ENCODE measurements at places on chromosomes 16 and 17.

GRCh38 chr16:50462793-50463507, 85.2 kb upstream of the NKD1 start:
- H3K36me3 ChIP-seq = no peaks in the 10 kb centered on the region
- peak overlapping the region; percentile 24 for H3K27ac ChIP-seq
- H3K4me3 ChIP-seq = no peak overlapping the region
- peak; percentile 31 for DNase-seq

DNA sequence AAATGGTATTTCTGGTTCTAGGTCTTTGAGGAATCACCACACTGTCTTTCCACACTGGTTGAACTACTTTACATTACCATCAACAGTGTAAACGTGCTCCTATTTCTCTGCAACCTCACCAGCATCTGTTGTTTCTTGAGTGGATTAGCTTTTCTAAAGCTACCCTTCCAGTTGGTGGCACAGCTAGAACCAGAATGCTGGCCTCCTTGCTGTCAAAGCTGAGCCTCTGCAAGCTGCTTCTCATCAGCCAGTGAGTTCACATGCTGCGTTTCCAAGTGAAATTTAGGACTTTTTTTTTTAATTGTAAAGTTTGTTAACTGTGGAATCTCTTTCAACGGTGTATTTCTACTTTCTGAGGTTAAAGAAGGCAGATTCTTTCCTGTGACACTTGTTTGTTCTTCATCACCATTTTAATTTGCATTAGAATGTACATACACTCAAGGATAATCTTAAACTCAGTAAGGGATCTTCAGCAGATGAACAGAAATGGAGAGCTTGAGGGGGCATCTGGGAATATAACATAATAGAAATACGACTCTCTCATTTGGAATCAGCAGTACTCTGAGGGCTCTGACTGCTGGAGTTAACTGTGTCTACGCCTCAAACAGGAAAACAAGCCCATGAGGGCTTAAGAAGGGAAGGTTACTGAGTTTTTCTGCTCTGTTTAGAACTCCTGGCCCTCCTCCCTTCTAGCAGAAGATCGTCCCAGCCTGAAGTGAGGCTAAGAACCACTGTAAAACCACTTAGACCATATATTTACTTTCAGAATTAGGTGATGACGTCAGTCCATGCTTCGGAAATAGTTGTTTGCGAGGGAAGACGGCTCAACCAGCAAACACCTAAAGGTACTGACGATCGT, 148.4 kb upstream of the FAM20A start:
- no peak for DNase-seq
- H3K36me3 ChIP-seq = no peaks in the 10 kb centered on the region
- H3K27ac ChIP-seq = no peak overlapping the region
- H3K4me3 ChIP-seq = no peak overlapping the region
- H3K27me3 ChIP-seq = no peaks in the 10 kb centered on the region

- H3K4me3 ChIP-seq = no peak overlapping the region
- H3K27me3 ChIP-seq = no peaks in the 10 kb centered on the region
- DNase-seq = no peak
- peaks cover 9% of the 10 kb centered on the region for H3K4me1 ChIP-seq
- no peak overlapping the region for H3K27ac ChIP-seq
Observed at GRCh38 chr17:74410001-74410443, 21.9 kb upstream of the GPRC5C start.

DNA sequence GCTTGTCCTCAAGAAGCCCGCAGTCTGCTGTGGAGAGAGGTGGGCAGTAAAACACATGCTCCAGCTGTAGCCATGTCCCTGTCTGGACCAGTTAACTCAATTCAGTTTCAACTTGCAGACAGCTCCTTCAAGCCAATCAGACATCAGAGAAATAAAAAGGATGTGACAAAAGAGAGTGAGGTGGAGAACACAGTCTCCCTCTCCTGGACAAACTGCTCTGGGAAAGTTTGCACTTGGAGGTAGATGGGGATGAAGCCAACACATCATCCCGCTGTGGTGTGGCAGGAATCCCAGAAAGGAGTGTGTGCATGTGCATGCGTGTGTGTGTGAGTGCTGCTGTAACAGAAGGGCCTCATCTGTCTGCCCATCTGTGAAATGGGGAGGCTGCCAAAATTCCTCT, 358.6 kb upstream of the ASIC2 start:
- no peaks in the 10 kb centered on the region for H3K27me3 ChIP-seq
- H3K27ac ChIP-seq = no peak overlapping the region
- no peak overlapping the region for H3K4me3 ChIP-seq
- no peak for DNase-seq
- H3K36me3 ChIP-seq = no peaks in the 10 kb centered on the region

- no peaks in the 10 kb centered on the region for H3K27me3 ChIP-seq
- H3K4me3 ChIP-seq = peak overlapping the region; percentile 36
- no peak for DNase-seq
- no peaks in the 10 kb centered on the region for H3K36me3 ChIP-seq
Observed at GRCh38 chr17:82332669-82333278, 792 bp downstream of the SECTM1 start.

- H3K27ac ChIP-seq = no peak overlapping the region
- H3K4me3 ChIP-seq = no peak overlapping the region
- H3K36me3 ChIP-seq = no peaks in the 10 kb centered on the region
- no peak for DNase-seq
Observed at GRCh38 chr16:80025236-80025635, 424.7 kb upstream of the MAF start.

GRCh38 chr16:74769586-74770190, 4.9 kb downstream of the FA2H start:
- no peak for DNase-seq
- no peaks in the 10 kb centered on the region for H3K36me3 ChIP-seq
- H3K4me1 ChIP-seq = peaks cover 7% of the 10 kb centered on the region
- no peak overlapping the region for H3K27ac ChIP-seq
- H3K27me3 ChIP-seq = no peaks in the 10 kb centered on the region

DNA sequence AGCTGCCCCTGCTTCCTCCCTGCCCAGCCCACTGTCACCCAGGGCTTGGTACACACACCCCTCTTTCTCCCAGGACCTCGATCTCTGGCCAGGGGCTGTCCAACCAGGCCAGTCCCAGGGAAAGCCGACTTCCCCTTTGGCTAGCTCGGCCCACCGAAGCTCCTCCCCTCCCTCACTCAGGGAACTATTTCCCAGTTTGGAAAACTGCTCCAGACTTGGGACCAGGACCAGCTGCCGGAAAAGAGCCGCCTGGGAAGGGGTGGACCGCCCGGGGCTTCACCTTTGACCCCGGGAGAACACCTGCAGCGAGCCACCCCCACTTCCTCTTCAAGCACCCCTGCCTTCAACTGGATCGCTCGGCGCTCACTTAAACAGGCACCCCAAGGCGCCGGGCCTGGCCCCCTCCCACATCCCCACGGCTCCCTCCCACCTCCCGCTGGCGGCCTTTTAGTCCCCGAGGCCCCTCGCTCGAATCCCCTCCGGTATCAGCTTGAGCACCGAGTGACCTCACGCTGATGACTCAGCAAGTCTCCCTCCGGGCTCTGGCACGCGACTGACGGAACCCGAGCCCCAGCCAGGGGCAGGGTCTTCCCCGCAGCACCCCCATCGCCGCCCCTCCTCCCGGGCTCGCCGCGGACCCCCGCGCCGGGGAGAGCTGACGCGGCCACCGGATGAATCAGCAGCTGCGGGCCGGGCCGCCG, 934 bp downstream of the MAFG start:
- no peaks in the 10 kb centered on the region for H3K27me3 ChIP-seq
- peak overlapping the region; percentile 85 for H3K27ac ChIP-seq
- peak; percentile 85 for DNase-seq
- H3K4me3 ChIP-seq = peak overlapping the region; percentile 89

DNA sequence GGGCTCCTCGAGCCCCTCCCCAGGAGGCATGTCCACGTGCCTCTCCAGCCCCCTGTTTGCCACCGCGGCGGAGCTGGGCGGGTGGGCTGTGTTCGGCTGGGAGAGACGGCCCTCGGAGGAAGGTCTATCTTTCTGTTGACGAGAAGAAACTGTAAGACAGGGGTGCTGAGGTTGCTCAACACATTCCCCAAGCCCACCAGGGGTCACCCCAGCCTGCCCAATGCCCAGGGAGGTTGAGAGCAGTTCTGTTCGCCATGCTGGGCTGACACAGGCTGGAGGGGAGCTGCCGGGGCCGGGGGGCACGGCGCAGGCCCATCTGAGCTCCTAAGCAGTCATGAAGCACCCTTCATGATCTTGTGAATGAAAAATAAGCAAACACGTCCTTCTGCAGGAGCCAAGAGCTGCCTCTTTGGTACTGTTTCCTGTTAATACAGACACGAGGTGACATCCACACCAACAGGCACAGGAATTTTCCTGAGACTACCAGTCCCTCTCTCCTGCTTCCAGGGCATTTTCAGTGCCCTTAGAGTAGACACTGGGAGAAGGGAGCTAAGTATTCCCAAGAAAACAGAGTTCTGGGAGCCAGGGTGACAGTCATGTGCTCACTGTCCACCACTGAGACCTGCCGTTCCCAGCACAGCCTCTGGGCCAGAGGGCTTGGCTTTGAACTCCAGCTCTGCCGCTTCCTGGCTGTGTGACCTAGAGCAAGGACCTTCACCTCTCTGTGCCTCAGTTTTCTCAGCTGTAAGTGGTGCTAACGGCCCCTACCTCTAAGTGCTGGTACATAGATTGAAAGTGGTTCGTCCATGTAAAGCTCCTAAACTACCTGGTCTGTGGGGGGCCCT, 9.2 kb downstream of the UBALD2 start:
- peaks cover 15% of the 10 kb centered on the region for H3K4me1 ChIP-seq
- H3K27me3 ChIP-seq = no peaks in the 10 kb centered on the region
- DNase-seq = no peak
- no peak overlapping the region for H3K27ac ChIP-seq
- no peaks in the 10 kb centered on the region for H3K36me3 ChIP-seq
- H3K4me3 ChIP-seq = no peak overlapping the region

- H3K36me3 ChIP-seq = no peaks in the 10 kb centered on the region
- H3K27me3 ChIP-seq = no peaks in the 10 kb centered on the region
- no peak for DNase-seq
- peaks cover 25% of the 10 kb centered on the region for H3K4me1 ChIP-seq
Observed at GRCh38 chr16:2720064-2720457, at the start of gene PRSS27. TSS of gene PRSS27 (minus strand) at chr16:2720224. CDS start at chr16:2720160, 64 bp downstream.

DNA sequence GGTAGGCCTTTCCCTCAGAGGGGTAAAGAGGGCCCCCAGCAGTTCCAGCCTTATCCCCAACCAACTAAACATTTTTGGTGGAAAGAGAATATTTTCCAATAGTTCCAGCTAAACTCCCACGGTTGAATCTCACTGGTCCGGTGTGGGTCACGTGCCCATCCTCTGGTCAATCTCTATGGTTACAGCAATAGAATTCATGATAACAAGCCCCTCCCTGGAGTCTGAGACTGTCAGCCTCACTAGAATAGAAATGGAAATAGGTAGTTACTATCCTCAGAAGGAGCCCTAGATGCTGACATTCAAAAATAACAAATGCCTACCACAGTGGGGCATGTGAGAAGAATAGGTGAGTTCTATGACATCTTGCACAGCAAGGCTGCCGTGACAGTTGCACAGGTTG, 37.5 kb upstream of the LITAF start:
- no peaks in the 10 kb centered on the region for H3K27me3 ChIP-seq
- no peak for DNase-seq
- no peaks in the 10 kb centered on the region for H3K36me3 ChIP-seq
- no peak overlapping the region for H3K4me3 ChIP-seq

GRCh38 chr16:17321824-17322223, 148.9 kb downstream of the XYLT1 start:
- DNase-seq = no peak
- H3K27me3 ChIP-seq = no peaks in the 10 kb centered on the region
- no peaks in the 10 kb centered on the region for H3K4me1 ChIP-seq
- no peak overlapping the region for H3K27ac ChIP-seq

DNA sequence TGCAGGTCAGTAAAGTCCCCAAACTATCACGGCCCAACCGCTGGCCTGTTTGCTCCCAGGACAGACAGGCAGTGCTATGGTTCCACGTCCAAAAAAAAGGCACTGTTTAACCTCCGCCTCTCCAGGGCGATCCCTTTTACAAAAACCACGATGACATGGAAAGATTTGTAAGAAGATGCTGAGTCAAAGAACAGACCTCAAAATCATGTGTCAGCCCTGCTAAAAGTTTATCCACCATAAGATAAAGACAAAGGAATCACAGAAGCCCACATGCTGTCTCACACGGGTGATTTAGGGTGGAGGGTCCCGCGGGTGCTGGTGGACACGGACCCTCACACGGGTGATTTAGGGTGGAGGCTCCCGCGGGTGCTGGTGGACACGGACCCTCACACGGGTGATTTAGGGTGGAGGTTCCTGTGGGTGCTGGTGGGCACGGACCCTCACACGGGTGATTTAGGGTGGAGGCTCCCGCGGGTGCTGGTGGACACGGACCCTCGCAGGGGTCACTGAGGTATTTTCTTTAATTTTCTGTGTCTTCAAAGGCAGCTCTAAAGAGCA, 117.2 kb upstream of the METRNL start:
- H3K4me1 ChIP-seq = no peaks in the 10 kb centered on the region
- no peaks in the 10 kb centered on the region for H3K27me3 ChIP-seq
- no peak for DNase-seq
- no peak overlapping the region for H3K27ac ChIP-seq
- peaks cover 4% of the 10 kb centered on the region for H3K36me3 ChIP-seq

GRCh38 chr16:73049091-73049490, 1.2 kb upstream of the ZFHX3 start:
- H3K4me3 ChIP-seq = peak overlapping the region; percentile 92
- H3K27ac ChIP-seq = no peak overlapping the region
- H3K4me1 ChIP-seq = peaks cover 66% of the 10 kb centered on the region
- H3K36me3 ChIP-seq = no peaks in the 10 kb centered on the region

GRCh38 chr16:2840914-2841313, 10.8 kb downstream of the ZG16B start:
- DNase-seq = no peak
- H3K4me3 ChIP-seq = no peak overlapping the region
- H3K27ac ChIP-seq = no peak overlapping the region
- peaks cover 24% of the 10 kb centered on the region for H3K4me1 ChIP-seq

GRCh38 chr17:40362696-40363110, 1.8 kb downstream of the GJD3 start:
- H3K4me1 ChIP-seq = peaks cover 5% of the 10 kb centered on the region
- peak overlapping the region; percentile 94 for H3K4me3 ChIP-seq
- peak overlapping the region; percentile 11 for H3K27ac ChIP-seq
- DNase-seq = peak; percentile 89

DNA sequence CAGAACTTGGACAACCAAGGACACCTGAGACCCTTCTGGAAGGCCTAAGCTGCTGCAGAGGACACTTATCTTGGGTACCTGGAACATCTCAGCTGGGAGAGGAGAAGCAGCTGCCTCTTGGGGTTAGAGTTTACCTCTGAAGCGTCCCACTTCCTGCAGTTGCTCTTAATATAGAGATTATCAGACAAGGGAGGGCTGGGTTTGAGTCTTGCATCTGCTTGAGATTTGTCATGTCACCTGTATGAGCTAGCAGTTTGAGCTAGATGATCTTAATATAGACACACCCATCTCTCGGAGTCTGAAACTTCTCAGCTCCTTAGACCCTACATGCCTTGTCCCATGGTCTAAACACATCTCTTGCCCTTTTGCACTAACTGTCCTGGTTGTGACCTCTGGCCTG, 93.1 kb upstream of the CCL1 start:
- H3K27me3 ChIP-seq = no peaks in the 10 kb centered on the region
- no peak overlapping the region for H3K4me3 ChIP-seq

GRCh38 chr16:19850131-19850817, 34.4 kb downstream of the GPRC5B start:
- DNase-seq = no peak
- H3K4me3 ChIP-seq = no peak overlapping the region
- H3K27ac ChIP-seq = no peak overlapping the region
- no peaks in the 10 kb centered on the region for H3K36me3 ChIP-seq
- H3K4me1 ChIP-seq = no peaks in the 10 kb centered on the region
- H3K27me3 ChIP-seq = no peaks in the 10 kb centered on the region

GRCh38 chr17:63700528-63701455, 867 bp upstream of the LIMD2 start:
- H3K4me3 ChIP-seq = peak overlapping the region; percentile 59
- no peak overlapping the region for H3K27ac ChIP-seq
- H3K4me1 ChIP-seq = no peaks in the 10 kb centered on the region
- H3K36me3 ChIP-seq = no peaks in the 10 kb centered on the region
- no peak for DNase-seq
- no peaks in the 10 kb centered on the region for H3K27me3 ChIP-seq
